D341Med (cell line): ENCODE measurements at places on chromosomes 4 and X.

- DNase-seq = no peak
These were observed 311.2 kb upstream of the GATB start for GRCh38 chr4:152072001-152072485.

DNA sequence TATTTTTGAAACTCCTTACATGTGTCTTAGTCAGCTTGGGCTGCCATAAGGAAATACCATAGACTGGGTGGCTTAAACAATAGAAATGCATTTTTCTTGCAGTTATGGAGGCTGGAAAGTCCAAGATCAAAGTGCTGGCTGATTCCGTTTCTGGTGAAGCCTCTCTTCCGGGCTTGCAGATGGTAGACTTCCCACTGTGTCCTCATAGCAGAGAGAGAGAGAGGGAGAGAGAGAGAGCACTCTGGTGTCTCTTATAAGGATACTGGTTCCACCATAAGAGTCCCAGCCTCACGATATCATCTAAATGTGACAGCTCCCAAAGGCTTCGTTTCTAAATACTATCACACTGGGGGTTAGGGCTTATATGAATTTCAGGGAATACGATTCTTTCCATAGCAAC lies 39.7 kb downstream of the ENPEP start:
- DNase-seq = no peak

GRCh38 chrX:19569121-19569805 lies 54.0 kb upstream of the MAP3K15 start:
- no peak for DNase-seq

GRCh38 chr4:70589785-70590184 lies 2.3 kb upstream of the AMBN start:
- DNase-seq = no peak

DNA sequence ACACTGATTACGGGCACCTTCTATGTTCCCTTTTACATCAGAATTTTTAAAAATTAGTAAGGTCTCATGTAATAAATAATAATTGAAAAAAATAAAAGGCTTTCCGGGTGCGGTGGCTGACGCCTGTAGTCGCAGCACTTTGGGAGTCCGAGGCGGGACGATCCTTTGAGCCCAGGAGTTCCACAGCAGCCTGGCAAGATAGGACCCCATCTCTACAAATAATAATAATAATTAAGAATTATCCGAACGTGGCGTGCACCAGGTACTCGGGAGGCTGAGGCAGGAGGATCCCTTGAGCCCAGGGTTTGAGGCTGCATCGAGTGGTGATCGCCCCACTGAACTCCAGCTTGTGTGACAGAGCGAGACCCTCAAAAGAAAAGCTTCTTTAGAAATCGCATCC lies 771 bp upstream of the LAMTOR3 start:
- no peak for DNase-seq

DNA sequence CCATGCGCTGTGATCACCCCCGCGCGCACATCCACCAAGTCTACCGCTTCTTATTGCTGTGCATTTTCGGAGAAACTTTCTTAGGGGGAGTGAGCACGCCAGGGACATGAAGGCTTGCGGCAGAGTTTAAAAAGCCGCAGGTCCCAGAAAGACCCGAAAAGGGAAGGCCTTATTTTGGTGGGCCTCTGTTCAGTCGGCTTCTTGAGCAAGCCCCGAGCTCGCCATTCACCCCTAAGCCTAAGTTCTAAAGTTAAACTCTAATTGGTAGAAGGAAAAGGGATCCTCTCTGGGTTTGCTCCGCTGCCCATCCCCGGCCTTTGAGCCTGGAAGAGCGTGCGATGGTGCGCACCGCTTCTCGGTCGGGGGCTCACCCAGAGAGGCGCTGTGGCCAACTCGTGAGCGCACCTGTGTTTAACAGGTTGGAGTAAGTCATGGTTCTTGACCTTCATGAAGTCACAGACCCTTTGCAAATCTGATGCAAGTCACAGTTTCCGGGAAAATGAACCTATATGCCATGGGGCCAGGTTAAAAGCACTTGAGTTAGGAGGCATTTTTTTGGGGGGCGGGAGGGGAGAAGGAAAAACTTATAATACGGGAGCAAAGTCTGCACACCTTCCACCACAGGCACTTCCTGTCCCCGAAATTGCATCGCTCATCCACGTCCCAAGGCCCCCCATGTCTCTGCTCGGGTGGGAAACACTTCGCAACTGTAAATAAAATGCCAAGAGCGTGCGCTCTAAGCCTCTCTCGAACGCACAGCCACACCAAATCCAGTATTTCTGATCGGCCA lies 1.9 kb downstream of the PHOX2B start:
- DNase-seq = no peak

- no peak for DNase-seq
These were observed 14.6 kb downstream of the SAT1 start for GRCh38 chrX:23797371-23798128.

DNA sequence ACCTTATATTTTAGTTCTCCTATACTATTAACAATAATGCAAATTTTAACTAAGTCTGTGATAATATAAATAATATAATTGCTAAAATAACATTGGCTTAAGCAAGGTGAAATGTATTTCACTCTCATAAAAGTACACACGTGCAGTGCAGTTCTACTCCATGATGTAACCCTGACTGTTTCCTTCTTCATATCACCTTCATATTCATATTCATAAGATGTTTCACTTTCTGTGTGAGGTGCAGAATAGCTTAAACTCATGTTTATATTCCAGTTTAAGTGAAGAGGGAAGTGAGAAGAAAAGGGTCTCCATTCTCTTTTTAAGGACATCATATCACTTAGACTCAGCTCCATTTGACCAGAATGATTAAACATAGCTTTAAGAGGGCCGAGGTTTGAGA lies 1810.0 kb upstream of the PCDH10 start:
- no peak for DNase-seq

DNA sequence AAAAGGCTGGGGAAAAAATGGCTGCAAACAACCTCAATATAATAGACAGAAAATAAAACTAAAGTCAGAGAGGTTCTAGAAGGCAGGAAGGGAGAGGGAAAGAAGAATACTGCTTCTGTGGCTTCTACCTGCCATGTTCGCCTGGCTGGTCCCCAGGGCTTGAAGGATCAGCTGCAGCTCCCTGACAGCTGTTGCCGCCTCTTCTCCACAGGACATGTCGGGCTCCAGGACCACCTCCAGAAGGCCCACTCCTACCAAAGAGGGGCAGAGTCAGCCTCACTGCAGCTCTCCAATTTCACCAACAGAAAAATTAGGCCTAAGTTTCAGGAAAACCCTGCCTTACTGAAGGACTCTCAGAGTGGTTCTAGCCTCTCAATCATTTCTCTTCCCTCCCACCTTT lies 44.9 kb downstream of the GATB start:
- no peak for DNase-seq

DNA sequence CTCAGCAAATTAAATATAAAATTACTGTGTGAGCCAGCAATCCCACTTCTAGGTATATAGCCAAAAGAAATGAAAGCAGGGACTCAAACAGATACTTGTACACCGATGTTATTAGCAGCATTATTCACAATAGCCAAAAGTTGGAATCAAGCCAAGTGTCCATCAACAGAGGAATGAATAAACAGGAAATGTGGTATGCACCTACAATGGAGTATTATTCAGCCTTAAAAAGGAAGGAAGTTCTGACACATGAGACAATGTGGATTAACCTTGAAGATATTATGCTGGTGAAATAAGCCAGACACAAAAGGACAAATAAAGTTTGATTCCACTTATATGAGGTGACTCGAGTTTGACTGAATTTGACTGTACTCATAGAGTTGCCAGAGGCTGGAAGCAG lies 108.3 kb upstream of the DUSP21 start:
- DNase-seq = no peak

- DNase-seq = no peak
These were observed 186.7 kb downstream of the PALLD start for GRCh38 chr4:168683595-168683994.

DNA sequence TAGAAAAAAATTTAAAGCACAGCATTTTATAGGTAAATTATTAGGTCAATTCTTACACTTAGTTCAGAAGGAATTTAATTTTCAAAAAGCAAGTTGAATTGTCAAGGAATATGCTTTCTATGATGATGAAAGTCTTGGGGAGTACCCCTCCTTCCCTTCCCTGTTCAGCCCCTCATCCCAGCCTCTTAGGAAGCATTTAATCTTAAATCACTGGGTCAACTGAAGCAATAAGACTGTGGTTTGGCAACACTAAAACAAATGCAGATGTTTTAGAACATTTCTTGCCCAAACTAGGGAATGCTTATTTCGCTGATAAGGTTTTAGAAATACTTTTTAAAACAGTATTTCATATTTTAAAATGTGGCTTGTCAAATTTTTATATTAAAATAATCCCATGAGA lies 19.1 kb upstream of the ARSJ start:
- no peak for DNase-seq

DNA sequence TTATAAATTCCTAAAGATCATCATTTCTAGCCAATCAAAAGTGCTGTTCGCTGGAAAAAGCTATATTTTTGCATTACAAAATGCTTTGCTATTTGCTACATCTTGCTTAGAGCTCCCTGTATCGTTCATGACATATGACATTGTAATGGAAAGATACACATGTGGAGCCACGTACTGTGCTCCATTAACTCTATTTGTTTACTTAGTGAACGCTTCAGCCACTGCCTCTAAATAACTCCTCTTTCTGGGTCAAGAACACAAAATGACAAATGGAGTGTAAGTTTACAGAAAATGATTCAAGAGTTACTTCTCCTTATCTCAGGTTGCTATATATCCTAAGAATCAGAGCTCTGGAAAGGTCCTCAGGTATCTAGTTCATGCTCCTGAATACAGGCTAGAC lies 329.1 kb upstream of the SMIM31 start:
- DNase-seq = no peak

DNA sequence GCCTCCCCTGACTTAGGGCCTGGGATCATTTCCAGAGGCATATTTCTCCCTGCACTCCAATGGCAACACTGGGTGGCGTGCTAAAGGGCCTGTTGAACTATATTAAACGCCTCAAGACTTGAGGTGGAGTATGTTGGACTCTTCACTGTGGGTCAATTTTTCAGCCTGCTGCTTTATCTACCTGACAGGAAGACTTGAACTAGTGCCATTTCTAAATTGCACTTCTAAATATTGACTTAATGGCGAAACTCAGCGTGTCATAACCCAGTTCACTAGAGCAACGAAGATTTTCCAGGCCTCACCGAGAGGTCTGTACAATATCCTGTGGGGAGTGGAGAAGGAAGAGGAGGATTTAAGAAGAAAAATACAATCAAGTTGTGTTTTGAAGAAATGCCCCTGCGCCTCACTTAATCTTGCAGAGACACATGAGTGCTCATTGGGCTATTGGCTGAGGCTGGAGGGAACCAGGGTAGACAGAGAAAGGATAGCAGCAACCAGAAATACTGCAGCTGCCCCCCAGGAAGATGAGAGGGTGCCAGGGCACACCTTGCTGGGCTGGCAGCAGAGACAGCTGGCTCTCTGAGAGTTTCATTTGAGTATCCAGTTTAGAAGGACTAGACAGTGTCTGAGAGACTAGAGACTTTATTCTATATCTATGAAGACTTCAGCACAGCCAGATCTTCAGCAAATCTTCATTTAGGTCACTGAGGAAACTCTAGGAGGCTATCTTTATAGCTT lies 67.4 kb downstream of the ENPP6 start:
- DNase-seq = no peak

DNA sequence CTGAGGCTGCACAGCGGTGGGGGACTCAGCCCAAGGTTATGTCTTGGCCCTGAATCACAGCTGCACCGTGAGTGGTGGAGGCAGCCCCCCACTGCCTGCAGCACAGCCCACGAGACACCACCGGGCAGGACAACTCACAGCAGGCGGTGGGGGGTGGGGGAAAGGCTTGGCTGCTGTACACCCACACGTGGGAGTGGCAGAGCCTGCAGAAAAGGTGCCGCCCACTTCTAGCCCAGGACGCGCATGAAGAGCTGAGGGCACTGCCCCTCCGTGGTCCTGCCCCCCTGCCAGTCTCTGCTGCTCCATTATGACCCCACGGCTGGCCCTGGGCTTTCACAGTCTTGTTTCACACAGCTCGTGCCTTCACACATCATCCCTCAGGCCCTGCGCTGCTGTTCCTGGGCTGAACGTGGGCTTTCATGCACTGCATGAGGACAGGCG lies 40.8 kb downstream of the FGFRL1 start:
- DNase-seq = peak; percentile 31

DNA sequence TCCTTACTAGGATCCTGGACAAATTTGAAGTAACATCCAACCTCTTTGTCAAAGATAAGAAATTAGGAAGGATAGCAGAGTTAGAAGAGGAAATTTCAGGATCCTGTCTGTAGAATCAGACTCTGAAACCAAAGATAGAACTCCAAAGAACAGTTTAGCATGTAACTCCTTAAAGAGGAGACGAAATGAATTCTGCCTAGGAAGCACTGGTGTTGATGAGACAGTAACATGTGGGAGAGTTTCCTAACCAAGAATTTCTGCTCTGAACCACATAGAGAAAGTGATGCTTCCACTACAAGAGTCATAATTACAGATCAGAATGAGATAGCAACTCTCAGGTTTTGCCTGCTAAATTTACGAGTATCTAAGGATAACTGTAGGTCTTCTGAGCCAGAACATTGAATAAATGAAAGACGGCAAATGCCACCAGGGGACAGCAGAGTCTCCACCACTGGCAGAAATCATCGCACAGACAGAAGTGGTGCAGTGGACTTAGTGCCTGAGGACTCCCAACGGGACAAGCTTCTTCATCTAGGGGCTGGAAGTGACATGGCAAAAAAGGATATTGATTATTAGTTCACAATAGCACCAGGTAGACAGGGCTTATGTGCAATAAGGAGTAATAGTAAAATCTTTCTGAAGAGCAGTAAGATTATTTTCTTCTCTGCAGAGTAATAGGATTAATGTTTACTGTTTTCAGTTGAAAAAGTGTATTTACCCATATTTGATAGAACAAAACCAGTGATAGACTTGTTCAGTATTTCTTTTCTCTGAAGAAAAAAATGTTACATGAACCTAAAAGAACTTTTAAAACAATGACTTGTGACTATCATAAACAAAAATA lies 6.7 kb upstream of the PPID start:
- DNase-seq = peak; percentile 73

GRCh38 chr4:46886711-46887110 lies 22.3 kb downstream of the COX7B2 start:
- no peak for DNase-seq

DNA sequence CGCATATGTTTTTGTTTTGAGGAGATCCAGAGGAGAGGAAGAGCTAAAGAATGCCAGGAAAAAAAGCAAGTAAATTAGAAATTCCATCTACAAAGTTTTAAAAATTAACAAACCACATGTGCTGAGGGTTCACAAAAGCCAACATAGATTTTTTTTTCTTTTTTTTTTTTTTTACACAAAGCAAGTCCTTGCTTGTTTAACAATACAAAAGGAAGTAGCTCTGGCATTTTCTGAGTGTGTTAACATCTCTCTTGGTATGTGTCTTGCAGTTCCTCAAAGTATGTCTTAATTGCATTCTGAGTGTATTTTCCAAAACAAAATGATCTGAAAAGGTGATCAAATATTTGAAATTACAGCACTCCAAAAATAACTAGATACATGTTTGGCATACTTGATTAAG lies 1682.7 kb upstream of the AGA start:
- no peak for DNase-seq
